ENCODE measurements at places on chromosomes 13 and 19.

- peak; percentile 45 for DNase-seq
Measured at GRCh38 chr19:19554074-19555023, 16.3 kb downstream of the CILP2 start.

- DNase-seq, result no peak
Measured at GRCh38 chr13:71251292-71251951, 615.6 kb downstream of the DACH1 start.

DNA sequence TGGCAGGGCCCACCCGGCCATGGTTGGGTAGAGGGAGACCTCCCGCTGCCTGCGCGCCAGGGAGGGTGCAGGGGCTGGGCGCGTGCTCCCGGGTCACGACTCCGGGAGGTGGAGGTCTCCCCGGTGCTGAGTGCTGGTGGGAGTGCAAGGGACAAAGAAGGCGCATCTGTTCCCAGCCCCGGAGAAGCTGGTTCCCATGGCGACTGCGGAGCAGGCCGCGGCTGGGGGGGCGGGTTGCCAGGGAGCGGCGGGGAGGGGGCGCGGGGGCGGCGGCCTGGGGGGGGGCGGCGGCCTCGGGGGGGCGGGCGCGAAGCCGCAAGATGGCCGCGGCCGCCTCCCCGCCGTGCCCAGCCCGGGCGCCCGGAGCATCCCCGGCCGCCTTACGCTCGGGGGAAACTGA is 1.2 kb downstream of the CBARP start:
- DNase-seq, result no peak

DNA sequence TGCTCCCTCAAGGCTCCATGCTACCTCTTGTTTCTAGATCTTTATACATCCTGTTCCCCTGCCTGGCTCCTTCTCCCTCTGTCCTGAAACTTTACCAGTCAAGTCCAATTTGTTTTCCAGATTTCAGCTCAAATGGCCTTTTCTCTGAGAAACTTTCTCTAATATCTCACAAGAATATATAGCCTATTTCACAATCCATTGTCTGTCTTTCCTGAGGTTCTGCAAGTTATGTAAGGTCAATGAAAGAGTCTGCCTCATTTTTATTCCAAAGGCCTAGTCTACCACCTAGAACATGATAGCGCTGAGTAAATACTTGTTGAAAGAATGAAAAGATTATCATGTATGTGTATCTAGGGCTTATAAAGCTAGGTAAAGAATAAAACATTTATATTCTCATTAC is 348.8 kb downstream of the SPRY2 start:
- DNase-seq, result no peak

- DNase-seq, result no peak
Measured at GRCh38 chr13:75194717-75195462, 287.1 kb downstream of the TBC1D4 start.

DNA sequence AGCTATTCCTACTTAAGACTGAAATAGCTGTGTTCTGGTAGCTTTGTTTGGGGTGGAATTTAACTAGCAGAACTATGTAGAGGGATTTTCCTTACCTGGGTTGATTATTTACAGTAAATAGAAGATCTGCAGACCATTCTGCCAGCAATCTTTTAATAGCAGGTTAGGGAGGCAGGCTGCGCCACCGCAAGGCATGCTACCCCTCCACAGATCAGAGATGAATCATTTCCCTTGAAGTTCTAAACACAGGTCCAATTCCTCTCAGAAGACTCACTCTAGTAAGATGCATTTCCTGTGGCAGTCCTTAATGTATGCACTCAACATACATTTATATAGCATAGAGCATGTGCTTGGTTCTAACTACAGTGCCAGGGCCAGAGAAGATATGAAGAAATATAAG is 109.0 kb downstream of the TNFRSF19 start:
- DNase-seq, result no peak

DNA sequence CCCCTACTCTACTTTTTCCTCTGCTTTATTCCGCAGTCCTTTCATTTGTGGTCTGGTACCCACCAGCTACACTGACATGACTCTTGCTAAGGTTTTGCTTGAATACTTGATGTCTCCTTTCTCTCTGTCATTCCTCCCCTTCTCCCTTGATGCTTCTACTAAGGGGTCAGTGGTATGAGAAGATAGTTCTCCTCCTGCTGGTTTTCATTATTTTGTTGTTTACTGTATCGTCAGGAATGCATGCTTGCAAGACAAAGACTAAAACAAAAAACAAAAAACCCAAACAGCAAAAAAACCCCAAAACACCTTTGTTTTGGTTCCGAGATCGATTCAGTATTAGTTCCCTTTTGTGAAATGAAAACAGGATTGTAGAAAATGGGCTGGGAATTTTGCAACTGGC is 59.5 kb downstream of the PCCA start:
- DNase-seq, result no peak
